ENCODE measurements at places on chromosomes 2 and 18. TPM values are rescaled to one million over a fixed set of nuclear protein-coding genes. Genes with fewer than 3 reads are reported as not detected.
A peak's percentile ranks its signal among the peaks of the same experiment; 100 is the strongest.

The LRRTM4 gene
- polyA plus RNA-seq: 2.4 TPM

The NRP2 gene
- 64.8 TPM for polyA plus RNA-seq

The SPDYA gene
- 4.3 TPM for polyA plus RNA-seq

The DNER gene
- 1.7 TPM for polyA plus RNA-seq

- peak; percentile 52 for DNase-seq
These were observed 17.9 kb downstream of the CAPN10 start for GRCh38 chr2:240604291-240604938.

- no peak for DNase-seq
These were observed 825 bp downstream of the ITGA6 start for GRCh38 chr2:172427990-172428831.

DNA sequence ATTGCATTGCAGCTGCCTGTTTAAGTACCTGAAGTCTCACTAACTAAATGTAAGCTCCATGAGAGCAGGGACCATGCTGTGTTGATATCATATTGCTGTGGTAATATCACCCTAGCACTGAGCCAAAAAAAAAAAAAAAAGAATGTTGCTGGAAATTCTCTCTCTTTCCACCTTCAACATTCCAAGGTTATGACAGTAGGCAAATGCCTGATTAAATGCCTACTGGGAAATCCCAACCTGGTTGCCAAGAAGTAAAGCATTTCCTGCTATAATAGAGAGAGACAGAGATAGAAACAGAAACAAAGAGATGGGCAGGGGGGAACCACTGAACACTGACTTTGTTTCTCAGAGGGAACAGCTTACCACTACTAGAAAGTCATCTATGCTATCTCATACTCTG lies 1604.2 kb downstream of the LRP1B start:
- DNase-seq: no peak

DNA sequence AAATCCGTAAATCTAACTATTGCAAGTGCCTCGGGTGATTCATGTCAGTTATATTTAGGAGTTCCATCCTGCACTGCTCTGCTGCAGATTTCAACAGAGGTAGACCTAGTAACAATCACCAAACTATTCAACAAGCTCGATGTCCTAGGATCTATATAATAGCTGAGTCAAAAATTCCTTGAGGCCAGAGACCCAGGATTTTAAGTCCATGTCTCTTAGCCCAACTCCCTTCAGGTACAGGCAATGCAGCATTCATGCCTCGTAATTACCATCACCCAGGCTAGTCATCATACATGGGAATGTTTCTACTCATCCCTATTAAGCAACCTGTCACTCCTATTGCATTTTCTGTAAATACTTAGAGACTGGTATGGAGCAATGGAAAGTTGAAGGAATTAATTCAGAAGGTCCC lies 729 bp downstream of the TM4SF20 start:
- DNase-seq: no peak

GRCh38 chr2:99485824-99486223 lies 4.0 kb downstream of the REV1 start:
- no peak for DNase-seq

DNA sequence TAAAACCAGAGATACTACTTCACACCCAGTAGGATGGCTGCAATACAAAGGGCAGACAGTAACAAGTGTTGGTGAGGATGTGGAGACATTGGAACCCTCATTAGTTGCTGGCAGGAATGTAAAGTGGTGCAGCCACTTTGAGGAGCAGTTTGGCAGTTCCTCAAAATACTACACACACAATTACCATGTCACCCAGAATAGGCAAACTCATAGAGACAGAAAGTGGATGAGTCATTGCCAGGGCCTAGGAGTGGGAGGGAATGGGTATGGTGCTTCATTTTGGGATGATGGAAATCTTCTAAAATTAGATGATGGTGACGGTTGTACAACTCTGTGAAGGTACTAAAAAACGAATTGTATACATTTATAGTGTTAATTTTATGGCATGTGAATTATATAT lies 54.8 kb downstream of the ATP9B start:
- DNase-seq: no peak

GRCh38 chr2:176999301-176999700 lies 213.3 kb upstream of the HNRNPA3 start:
- no peak for DNase-seq

- DNase-seq: no peak
These were observed 37.5 kb upstream of the DLX1 start for GRCh38 chr2:172047566-172048507.

- DNase-seq: no peak
These were observed 62.1 kb downstream of the NABP1 start for GRCh38 chr2:191740016-191740419.
